AG20443 (cell line): ENCODE measurements at places on chromosomes 11 and 22.

- no peak for DNase-seq
Observed at GRCh38 chr11:72871119-72871518, 56.9 kb downstream of the ATG16L2 start.

DNA sequence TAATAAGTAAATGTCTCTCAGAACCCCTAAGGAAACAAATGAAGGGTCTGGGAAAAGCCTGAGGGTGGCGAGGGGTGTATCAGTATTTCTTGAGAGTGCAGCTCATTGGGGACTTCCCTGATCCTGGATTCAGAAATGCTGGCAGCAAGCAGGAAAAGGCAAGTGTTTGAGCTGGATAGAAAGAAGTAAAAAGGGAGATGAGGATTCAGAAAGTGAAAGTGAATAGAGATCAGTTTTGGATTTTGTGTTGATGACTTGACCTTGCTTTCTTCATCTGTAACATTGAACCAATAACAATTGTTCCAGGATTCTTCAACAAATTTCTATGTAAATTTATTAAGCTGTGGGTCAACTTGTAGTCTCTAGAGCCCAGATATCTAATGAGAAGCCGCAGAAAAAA is 66.9 kb upstream of the CTSC start:
- DNase-seq, result no peak

DNA sequence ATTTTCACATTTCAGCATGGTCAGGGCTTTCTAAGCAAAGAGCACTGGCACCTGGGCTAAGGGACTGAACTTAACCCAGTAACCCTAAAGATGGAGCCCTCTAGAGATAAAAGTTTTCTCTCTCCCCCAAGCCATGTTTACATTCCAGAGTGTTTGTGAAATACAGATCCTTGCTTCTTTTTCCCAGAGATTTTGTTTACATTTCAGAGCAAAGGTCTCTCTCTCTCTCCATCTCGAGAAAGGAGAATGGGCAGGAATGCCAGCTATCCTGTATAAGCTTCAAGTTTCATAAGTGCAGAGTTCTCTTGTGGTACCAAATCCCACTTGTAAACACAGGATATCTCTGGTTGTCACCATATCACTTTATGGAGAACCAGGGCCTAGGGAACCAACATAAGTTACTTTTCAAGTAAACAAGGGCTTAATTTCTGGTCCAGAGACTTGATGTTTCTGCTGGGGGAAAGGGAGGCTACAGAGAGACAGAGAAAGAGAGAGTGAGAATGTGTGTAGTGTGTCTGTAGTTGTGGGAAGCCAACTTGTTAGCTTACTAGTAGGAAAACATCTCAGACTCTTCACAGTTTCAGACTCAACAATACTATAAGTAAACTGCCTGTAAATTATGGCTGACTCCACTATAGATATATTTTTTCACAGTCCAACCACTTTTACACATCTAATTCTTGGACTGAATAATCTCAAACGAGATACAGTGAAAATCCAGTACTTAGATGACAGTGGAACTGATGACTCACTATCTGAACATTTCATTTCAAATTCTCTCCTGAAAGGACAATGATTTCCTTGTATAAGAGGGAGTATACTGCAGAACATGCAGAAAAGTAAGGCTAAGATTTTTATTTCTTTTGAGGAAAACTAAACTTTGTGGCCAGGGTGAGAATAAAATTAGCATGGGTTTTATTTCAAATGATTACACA is 76.2 kb downstream of the ARHGAP32 start:
- DNase-seq, result peak; percentile 19

GRCh38 chr11:22780952-22781593 is 48.5 kb downstream of the SVIP start:
- DNase-seq, result no peak

DNA sequence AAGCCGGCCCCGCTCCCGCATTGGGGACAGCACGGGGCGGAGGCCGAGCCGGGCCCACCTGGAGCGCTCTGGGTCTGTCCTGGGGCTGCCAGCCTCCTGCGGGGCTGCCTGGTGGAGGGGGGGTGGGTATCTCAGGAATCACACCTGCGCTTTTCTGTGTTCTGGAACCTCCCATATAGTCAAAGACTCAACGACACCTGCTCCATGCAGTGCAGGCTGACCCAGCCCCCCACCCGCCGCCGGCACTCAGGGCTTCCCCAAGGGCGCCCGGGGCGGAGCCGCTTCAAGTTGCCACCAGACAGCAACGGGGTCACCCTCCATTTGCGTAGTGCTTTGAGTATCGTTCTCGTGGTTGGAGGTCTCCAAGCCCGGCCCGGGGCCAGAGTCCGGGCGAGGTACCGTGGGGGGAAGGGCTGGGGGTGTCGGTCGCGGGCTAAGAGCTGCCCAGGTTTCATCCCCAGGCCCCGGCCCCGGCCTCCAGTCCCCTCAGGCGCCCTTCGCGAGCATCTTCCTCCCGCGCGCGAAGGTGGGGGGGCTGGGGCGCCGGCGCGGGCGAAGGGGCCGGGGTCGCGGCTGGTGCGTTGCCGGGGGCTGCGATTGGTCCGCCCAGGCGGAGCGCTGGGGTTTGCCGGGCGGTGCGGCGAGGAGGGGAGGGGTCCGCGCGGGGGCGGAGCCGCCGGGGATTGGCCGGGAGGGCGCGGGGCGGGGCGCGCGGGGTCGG is 6.6 kb downstream of the TSPAN4 start:
- no peak for DNase-seq
